ENCODE measurements at places on chromosomes 1 and 21.

DNA sequence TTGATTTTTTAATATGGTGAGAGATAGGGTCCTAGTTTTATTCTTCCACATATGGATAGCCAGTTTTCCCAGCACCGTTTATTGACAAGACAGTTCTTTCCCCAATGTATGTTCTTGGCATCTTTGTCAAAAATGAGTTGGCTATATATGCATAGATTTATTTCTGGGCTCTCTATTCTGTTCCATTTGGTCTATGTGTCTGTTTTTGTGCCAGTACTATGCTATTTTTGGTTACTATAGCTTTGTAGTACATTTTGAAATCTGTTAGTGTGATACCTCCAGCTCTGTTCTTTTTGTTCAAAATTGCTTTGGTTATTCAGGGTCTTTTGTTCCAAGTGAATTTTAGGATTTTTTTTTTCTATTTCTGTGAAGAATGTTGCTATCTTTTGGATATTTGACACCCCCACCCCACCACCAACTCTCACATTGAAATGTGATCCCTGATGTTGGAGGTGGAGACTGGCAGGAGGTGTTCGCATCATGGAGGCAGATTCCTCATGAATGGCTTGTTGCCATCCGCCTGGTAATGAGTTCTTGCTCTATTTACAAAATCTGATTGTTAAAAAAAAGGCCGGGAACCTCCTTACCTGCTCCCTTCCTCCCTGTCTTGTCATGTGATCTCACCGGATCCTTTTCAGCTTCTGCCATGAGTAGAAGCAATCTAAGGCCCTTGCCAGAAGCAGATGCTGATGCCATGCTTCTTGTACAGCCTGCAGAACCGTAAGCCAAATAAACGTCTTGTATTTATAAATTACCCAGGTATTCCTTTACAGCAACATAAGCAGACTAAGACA, 54.8 kb upstream of the KRTAP19-8 start:
- DNase-seq, result no peak

DNA sequence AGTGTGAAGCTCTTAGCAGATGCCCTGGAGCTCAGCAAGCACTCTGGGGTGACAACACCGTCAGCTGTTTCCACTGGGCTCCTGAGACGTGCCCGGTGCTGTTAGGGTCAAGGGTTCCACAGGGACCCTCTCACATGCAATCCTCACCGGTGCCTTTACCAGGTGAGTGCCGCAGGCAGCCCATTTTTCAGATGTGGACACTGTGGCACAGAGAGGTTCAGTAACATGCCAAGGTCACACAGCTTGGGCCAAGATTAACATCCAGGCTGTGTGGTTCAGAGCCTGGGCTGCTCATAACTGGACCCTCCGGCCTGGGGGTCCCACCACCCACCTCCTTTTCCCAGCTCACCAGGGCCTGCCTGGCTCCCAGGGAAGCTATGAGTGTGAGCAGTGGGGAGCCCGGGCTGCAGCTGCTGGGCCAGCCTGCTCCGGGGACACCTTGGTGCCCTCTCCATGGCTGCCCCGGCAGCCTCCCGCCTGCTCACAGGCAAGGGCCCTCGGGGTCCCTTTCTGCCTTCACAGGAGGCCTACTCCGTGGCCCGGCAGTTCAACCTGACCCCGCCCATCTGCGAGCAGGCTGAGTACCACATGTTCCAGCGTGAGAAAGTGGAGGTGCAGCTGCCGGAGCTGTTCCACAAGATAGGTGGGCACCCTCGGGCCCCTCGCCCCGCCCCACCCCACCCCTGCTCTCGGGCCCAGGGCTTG, 49.3 kb downstream of the KCNAB2 start:
- no peak for DNase-seq

DNA sequence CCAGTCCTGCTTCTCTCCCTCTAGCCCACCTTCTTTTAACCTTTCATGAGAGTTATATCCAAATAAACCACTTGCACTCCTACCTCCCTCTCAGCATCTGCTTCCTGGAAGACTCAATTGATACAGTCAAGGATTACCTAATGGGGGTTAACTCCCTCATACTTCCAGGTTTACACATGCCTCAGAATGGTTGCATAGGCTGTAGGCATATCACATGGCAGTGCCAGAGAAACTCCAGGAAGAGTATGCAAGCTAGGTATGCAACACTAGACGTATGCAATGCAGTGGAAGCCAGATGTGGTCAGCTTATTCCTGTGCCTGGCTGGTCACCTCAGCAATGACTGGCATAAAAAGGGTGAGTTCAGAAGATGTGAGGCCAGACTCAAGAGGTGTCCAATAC, 32.7 kb upstream of the VANGL1 start:
- DNase-seq, result no peak

DNA sequence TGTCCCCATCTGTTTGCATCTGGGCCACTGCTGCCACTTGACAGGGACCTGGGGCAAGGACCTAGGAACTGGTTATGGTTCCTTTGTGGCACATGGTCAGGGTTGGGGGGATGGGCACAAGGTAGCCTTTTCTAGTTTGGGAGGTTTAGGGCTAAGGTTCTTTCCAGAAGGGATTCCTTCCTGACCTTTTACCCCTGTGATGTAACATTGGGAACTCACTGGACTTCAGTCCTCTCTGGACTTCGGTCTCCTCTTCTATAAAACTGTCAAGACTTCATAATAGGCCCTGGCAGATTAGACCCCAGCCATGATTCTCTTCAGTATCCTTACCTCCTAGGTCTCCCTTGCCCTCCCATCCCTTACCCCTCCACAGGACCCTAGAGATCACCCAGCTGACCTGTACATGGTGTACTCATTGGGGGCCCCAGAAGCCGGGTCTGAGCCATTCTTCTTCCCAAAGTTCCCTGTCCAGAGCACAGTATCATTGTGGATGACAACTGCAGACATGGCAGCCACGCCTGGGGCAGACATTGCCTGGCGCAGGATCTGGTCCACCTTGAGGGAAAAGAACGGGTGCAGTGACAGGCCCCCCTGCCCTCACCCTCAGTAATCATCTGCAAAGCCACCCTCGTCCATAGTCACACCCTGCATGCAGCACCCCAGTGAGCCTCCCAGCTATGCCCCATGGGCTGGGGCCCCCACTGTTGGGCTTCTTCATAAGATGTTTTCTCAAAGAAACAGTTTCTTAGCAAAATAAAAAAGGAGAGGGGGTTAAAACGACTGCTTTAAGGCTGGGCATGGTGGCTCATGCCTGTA, 12.9 kb downstream of the LACTBL1 start:
- no peak for DNase-seq

- DNase-seq, result no peak
Observed at GRCh38 chr1:32299327-32299726, 7.4 kb downstream of the HDAC1 start.

DNA sequence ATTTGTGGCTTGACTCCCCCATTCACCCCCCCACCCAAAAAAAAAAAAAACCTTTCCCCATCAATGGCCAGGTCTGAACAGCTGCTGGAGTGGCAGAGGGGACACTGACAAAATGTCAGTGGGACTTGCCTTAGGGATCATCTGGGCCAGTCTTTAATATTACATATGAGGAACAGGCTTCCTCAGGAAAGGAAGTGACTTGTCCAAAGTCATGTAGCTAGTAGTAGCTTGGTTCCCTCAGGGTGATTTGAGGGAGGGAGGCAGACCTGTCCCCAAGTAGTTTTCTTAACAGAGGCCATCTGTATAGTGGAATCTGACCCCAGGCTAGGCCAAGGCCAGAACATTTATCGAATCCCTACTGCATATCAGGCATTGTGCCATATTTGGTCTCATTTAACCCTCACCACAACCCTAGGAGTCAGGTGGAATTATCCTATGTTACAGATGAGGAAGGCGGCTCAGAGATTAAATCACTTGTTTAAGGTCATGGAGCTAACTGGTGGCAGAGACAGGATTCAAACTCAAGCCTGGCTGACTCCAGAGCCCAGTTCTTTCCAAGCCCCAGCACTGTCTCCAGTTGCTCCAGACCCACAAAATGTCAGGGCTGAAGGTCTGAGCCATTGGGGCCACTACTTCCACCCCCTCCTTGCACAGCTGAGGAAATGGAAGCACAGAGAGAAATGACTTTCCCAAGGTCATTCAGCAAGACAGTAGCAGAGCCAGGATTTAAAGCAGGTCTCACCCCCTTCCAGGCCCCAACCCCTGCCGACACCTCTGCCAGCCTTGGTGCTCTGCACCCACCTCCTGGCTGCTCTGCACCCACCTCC, 10.4 kb downstream of the ZBTB7B start:
- no peak for DNase-seq

DNA sequence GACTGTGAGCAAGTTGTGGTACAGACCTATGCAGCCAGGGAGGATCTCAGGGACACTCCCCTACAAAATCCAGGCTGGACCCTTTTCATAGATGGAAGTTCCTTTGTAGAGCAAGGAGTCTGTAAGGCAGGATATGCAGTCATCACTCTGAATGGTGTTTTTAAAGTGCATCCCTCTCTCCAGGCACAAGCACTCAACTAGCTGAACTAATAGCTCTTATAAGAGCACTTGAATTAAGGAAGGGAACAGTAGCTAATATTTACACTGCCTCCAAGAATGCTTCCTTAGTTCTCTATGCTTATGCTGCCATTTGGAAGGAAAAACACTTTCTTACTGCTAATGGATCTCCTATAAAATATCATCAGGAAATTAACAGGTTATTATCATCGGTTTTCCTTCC, 27.0 kb upstream of the SMYD3 start:
- no peak for DNase-seq

DNA sequence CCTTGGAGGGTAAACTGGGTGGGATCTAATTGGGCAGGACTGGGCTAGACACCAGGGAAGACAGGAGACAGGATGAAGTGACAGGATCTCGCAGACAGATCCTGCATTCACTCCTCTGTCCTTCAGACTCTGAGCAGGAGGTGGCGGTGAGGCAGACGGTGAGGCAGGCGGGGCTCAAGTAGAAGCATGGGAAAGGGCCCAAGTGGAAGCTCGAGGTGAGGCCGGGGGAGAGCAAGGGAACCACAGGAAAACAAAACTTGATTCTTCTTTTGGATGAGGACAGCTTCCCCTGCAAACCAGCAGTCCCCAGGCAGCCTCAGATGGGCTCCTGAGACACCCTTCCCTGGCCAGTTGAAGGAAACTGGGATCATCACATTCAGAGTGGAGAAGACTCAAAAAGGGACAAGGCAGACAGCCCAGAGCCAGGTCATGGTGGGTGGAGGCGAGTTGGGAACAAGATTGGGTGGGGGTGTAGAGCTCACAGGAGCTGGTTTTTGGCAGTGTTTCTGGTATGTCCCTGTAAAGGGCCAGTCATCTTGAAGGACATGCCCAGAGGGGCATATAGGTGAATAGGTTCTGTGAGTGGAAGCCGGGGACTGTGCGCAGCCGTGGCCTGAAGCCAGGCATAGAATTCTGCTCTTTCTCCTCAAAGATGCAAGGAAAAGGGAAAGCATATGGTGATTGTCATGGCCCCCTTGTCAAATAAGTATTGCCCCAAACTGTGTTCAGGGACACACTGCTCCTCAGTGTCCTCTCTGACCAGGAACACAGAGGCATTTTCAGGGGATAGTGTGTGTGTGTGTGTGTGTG, 18.0 kb downstream of the INKA2 start:
- no peak for DNase-seq

DNA sequence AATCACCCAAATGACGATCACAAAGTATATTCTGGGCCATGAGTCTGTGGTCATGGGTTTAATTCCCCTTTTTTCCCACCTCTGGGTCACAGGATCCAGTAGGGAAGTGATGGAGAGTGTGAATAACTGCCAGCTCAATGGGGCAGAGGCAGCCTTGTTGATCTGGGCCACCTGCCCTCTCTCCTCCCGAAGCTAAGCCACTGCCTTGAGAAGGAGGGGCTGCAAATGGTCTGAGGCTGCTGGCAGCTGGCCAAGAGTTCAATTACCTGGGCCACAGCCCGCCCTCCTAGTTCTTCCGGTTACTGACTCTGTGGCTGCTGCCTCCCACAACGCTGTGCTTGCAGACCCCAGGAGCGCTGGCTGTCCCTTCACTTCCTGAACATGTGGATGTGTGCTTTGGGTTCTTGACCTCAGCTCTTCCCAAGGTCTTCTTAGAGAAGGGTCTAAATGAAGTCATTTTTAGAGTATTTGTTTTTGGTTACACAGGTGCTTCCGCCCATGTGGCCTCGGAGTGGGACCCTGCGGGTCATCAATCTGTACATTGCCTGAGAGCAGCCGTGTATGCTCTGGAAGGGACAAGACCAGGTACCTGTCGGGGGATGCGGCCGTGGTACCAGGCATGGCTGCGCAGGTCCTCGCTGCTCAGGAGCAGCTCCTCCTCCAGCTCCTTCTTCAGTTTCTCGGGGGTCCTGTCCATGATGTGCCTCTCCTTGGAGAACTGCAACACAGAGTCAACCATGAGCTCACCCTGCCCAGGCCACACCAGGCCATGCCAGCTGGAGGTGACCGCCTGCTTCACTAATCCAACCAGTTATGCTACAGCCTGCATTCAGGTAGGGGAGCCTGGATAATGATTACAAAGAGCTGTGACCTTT, 89.7 kb downstream of the BCAR3 start:
- no peak for DNase-seq

DNA sequence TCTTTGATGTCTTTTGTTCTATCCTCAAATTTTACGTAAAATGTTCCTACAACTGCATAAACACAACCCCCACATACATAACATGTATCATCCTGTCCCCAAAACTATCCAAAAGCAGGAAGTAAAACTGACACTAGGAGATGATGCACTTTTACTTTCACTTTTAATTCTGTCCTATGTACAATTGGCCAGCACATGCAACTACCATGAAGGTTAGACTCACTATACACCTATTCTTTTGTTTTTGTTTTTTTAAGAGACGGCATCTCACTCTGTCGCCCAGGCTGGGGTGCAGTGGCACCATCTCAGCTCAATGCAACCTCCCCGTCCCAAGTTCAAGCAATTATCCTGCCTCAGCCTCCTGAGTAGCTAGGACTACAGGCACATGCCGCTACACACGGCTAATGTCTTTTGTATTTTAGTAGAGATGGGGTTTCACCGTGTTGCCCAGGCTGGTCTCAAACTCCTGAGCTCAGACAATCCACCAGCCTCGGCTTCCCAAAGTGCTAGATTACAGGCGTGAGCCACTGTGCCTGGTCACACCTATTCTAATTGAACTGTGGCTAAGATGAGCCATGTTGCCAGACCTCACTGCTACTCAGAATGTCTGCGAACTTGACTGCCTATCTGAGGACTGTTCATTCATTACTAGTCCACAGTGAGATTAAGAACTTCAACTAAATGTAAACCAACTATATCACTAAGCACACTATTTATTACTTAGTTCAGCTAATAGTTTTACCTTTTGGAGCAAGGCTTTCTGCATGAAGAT, 48.0 kb downstream of the TOR3A start:
- no peak for DNase-seq

GRCh38 chr21:16239659-16240265, 510.0 kb downstream of the USP25 start:
- DNase-seq, result no peak
